Ovary (tissue), 10 donors: ENCODE measurements at places on chromosomes 12 and 14. TPM values are rescaled to one million over a fixed set of nuclear protein-coding genes. Genes with fewer than 3 reads are reported as not detected.

DNA sequence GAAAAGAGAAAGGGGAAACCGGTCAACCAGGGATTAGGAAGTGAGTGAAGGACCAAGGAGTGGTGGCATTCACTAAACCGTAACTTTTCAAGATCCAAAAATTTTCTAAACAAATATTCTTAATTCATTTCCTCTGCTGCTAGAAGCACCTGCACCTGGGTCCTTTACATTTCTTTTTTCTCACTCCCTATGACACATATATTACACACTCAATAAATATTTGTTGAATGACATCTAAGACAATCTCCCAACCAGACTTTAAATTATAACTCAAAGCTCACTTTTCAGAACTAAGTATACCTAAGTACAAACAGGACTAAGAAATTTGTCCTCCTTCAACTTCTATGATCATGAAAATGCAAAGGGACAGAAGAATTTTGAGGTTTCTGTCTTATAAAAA lies 11.1 kb downstream of the TTC5 start:
- DNase-seq, result no peak

The PTPRR gene
- 0.18 TPM for total RNA-seq

The NEUROD4 gene
- not detected for total RNA-seq

- no peak for DNase-seq
These were observed 1441.4 kb downstream of the AACS start for GRCh38 chr12:126506426-126507182.

DNA sequence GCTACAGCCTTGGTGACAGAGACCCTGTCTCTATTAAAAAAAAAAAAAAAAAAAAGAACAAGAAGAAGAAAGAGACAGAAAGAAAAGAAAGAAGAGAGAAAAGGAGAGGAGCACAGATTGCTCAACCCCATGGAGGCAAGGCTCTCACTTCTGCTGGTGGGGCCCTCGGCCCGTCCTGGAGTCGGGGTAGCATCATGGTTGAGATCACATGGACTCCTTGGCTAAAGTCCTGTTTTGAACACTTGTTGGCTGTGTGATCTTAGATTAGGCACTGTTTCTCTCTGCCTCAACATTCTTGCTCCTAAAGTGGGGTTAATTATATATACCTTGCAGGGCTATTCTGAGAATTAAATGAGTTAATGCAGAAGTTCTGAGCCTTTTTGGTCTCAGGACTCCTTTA lies 207.7 kb downstream of the CACNA1C start:
- no peak for DNase-seq

The NDRG2 gene
- 367 TPM for total RNA-seq

The DPF3 gene
- 8.0 TPM for total RNA-seq

The C12orf54 gene
- total RNA-seq, result 1.4 TPM

DNA sequence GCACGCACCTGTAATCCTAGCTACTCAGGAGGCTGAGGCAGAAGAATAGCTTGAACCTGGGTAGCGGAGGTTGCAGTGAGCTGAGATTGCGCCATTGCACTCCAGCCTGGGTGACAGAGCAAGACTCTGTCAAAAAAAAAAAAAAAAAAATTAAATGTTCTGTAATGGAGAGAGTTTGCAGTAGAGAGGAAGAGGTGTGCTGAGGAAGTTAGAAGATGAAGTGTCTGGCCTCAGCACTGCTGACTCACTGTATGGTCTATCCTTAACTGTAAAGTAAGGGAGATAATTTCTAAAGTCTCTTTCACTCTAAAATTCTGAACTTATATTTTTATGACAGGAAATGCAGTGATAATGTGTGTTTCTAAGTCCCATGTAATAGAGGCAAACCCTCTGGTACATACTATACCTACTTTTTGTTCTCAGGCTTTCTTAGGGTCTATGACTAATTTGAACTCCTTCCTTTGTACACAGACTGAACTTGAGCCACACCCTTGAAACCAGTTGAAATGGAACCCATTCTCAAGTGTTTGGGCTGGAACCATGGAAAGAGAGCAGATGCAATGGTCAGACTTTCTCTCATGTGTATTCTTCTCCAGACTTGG lies 278.1 kb upstream of the FAR2 start:
- DNase-seq, result no peak

The CLEC9A gene
- total RNA-seq, result 0.22 TPM

The CCND2 gene
- total RNA-seq, result 70.7 TPM

DNA sequence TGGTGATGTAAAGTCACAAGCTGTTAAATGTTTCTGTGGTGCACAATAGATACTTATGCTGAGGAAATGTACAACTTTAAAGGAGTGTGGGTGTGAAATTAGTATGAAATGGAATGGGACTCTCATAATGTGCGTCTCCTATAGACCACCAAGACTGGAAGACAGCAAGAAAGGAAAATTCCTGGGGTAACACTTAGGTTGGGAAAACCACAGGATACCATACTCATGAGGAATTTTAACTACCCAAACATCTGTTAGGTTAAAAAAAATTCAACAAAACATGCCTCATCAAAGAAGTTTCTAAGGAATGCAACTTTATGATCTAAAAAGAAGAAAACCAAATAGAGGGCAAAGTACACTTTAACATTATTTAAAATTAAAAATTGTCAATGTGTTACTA lies 113.7 kb upstream of the MYF6 start:
- DNase-seq, result no peak

GRCh38 chr14:75049731-75050201 lies 1.5 kb downstream of the MLH3 start:
- DNase-seq, result no peak

The PLCZ1 gene
- not detected for total RNA-seq

- DNase-seq, result no peak
These were observed 613.7 kb downstream of the DIO2 start for GRCh38 chr14:79597566-79597965.

GRCh38 chr14:77052281-77053044 lies 24.0 kb upstream of the IRF2BPL start:
- no peak for DNase-seq

GRCh38 chr14:24875203-24875838 lies 174.6 kb downstream of the STXBP6 start:
- no peak for DNase-seq

DNA sequence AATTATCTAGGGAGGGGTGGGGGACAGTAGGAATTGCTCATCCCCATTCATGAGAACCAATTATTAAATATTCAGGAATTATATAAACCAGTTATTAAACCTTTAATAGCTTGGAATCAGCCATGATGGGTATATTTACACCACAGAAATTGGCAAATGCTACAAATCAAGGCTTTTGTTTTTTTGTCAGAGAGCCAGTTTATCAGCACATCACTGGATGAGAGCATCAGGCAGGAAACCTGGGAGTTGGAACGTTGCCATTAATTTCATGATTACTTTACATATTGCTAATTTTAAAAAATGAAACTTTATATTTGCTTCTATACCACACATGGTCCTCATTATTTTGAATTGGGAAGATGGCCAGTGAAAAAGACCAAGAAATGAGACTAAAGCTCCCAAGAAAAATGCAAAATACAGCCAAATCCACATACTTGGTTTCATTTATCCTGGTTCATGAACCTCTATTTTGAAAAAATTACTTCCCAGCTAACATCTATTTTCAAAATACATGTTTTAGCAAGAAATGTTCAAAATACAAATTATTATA lies 48.4 kb downstream of the ATL1 start:
- DNase-seq, result no peak

The PPP4R4 gene
- total RNA-seq, result 17.6 TPM

DNA sequence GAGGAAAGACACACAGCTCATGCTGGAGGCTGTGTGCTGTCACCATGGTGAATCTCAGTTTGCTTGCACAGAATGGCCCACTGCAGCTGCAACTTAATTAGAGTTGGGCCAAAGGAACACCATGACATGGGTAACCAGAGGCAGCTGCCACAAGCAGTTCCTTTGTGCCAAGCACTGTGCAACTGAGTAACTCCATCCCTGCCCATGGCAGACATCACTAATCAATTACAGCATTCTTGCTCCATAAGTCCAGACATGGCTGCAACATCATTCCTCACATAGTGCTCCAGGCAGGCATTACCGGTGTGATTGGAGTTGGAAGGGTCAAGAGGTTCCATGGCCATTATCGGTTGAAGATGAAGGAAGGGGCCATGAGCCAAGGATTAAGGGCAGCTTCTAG lies 207.0 kb downstream of the RBM19 start:
- no peak for DNase-seq

The LTB4R gene
- 7.7 TPM for total RNA-seq

The CLEC7A gene
- total RNA-seq, result 3.6 TPM

The BBOF1 gene
- total RNA-seq, result 3.8 TPM

DNA sequence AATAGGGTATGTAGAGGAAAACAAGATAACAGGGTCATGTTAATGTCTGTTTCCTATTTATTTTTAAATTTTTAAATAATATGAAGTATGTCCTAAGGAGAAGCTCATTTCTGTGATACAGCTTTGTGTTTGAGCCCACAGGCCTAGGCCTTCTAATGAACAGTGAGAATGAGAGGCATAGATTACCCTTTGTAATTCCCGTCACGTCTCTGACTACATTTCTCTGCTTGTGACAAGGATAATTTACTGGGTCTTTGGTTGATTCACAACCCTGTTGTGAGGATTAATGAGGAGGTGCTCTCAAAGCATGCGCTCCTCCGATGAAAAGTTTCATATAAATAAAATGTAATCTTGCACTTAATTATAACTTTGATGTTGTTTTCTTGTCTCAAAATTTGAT lies 56.1 kb downstream of the SYT10 start:
- DNase-seq, result no peak

DNA sequence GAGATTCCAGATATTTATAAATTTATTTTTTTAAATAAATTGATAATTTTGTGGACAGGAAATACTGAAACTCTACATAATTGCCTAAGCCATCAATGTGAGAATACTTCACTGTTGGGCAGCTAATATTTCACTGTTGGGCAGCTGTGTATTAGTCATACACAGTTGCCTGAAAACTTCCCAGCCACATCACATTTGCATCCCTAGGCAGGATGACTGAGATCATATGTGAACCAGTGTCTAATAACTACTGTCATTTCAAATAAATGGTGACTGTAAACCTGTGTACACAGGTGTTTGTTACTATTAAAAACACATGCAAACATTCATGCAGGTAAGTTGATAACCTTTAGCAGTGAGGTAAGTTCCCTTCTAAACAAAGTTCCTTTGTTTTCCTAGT lies 43.9 kb downstream of the TMTC3 start:
- DNase-seq, result no peak

The OR4K14 gene
- total RNA-seq, result not detected

GRCh38 chr14:95935228-95935822 lies 58.7 kb downstream of the TUNAR start:
- no peak for DNase-seq

- no peak for DNase-seq
These were observed 16.5 kb downstream of the SIX1 start for GRCh38 chr14:60632777-60633176.

The CCDC198 gene
- not detected for total RNA-seq

The GPR135 gene
- total RNA-seq, result 10.9 TPM

The IAPP gene
- total RNA-seq, result not detected

DNA sequence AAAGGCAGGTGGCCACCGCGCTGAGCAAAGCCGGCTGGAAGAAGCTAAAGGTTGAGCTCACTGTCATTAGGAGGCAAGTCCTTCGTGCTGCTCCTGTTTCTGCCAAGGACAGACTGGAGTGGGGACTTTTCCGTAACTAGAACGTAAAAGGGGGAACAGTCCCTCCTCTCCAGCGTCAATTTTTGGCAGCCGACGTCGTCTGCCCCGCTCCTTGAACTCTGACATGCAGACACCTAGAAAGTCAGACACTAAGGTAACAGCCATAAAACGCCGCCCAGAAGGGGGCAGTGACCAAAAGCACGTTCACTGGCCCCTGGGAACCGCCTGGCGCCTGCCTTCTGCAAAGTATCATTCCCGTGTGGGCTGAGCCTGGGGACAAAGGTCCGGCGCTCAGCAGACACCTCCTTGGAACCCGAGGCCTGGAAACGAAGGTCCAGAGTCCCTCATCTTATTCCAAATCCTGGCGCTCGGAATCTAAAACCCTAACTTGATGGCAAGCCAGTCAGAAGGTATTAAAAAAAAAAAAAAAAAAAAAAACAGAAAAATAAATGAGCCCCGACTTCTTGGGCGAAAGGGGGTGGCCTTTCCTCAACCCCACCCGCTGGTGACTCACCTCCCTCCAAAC lies 1.1 kb upstream of the LRP1 start:
- peak; percentile 75 for DNase-seq

The MORN3 gene
- 2.6 TPM for total RNA-seq

The NFATC4 gene
- 207 TPM for total RNA-seq

GRCh38 chr12:53747095-53747494 lies 4.7 kb downstream of the CISTR start:
- no peak for DNase-seq

DNA sequence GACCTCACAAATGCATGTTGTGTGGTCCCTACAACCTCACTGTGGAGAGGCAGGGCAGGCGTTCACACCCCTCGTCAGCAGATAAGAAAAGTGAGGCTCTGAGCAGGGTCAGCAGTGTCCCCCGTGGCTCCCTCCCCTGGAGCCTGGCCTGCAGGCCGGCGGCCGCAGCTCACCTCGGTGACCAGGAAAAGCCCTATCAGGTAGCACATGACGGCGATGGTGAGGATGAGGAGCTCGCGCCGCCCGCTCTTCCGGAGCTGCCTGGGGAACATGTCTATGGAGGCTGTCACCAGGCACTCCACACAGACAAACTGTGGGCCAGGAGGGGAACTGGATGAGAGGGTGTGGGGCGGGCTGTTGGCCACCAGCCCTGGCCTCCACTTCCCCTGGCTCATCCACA lies 18.0 kb downstream of the SLC6A12 start:
- no peak for DNase-seq

DNA sequence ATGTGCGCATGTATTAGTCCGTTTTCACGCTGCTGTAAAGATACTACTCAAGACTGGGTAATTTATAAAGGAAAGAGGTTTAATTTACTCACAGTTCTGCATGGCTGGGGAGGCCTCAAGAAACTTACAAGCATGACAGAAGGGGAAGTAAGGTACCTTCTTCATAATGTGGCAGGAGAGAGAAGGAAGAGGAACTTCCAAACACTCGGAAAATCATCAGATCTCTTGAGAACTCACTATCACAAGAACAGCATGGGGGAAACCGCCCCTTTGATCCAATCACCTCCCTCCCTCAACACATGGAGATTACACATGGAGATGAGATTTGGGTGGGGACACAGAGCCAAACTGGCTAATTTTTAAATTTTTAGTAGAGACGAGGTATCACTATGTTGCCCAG lies 41.8 kb upstream of the SNX6 start:
- no peak for DNase-seq

- no peak for DNase-seq
These were observed 107.7 kb upstream of the LRFN5 start for GRCh38 chr14:41498959-41499358.

The NINJ2 gene
- total RNA-seq, result not detected

DNA sequence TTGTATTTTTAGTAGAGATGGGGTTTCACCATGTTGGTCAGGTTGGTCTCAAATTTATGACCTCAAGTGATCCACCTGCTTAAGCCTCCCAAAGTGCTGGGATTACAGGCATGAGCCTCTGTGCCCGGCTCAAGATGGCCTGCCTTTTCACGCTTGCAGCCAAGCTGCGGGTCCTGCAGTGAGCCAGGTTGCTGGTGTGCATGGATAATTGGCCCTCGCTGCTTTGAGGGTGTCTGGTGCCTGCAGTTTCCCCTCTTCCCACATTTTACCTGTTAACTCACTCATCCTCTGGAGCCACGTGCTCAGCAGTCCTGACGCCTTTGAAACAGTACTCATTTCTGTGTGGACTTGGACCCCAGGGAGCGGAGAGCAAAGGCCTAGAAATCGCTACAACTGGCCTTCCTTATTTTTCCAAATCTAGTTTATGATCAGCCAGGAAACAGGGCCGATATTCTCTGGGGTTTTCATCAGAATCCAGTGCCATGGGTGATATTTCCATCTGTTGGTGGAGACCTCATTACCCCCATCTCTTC lies 42.2 kb downstream of the TPCN1 start:
- no peak for DNase-seq

- DNase-seq, result no peak
These were observed 45.8 kb upstream of the HMGA2 start for GRCh38 chr12:65778258-65779090.

The TMEM30B gene
- total RNA-seq, result 2.6 TPM
